Esophagus muscularis mucosa (tissue), 4 donors: ENCODE measurements at places on chromosomes 11 and 22. TPM values are rescaled to one million over a fixed set of nuclear protein-coding genes. Genes with fewer than 3 reads are reported as not detected.

The PANX3 gene
- not detected for total RNA-seq

The ROBO3 gene
- total RNA-seq: 7.9 TPM

The PMM1 gene
- 37.8 TPM for total RNA-seq

The GGTLC2 gene
- not detected for total RNA-seq

The SPON1 gene
- 25.2 TPM for total RNA-seq

The TECTA gene
- total RNA-seq: 0.97 TPM

The ELFN2 gene
- 0.17 TPM for total RNA-seq

DNA sequence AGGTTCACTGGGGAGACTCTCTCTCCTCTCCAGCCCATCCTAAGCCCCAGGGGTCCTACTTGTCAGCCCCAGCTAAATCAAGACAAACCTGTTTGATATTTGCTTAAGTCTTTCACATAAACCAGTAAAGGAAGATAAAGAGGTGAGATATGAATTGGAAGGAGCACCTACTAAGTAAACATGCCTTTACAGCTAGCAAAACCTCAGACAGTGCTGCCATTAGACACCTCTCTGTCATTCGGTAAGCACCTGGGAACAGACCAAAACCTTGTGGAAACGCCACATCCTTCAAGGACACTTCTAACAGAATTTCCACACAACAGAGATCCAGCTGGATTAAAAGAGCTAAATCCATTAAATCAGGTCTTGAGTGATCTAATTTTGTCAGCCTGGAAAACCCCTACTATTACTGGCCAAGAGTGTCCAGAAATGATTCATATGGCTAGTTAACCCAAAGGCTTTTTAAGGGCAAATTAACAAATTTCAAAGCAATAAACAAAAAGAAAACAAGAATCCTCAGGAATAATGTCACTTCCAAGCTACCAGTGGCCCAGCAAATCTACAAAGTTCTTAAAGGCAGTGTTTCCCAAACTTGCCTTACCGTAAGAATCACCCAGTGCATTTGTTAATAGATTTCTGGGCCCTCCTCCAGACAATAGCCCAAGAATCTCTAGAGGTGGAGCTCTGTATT is 2.4 kb downstream of the VPS37C start:
- no peak for DNase-seq

DNA sequence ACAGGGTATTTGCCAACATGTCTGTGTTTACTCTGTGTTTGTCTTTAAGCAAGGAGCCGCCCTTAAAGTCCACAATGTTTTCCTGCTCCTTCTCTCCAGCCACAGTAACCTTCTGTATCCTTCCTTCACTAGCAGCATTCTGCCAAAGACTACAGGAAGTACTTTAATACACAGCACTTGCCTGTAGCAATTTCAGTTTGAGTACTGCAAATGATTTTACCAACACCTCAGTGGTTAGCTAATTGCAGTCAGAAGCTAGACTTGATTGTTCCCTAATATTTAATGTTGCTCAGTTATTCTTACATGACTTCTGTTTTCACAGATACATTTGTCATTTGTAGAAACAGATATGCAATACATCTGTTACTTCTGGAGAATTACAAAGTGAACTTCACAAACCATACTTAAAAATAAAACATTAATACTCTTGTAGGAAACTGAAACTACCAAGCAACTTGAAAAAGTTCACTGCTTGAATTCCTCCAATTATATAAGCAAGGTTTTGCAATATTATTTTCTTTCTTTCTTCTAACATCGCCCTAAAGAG is 69.1 kb downstream of the FCHSD2 start:
- no peak for DNase-seq

GRCh38 chr22:40007853-40008710 is 13.3 kb downstream of the FAM83F start:
- DNase-seq: no peak

GRCh38 chr11:111351374-111352055 is 27.6 kb downstream of the POU2AF1 start:
- DNase-seq: peak; percentile 60

GRCh38 chr11:34558673-34559072 is 45.1 kb upstream of the ELF5 start:
- no peak for DNase-seq

GRCh38 chr11:45736424-45736823 is 68.5 kb upstream of the SLC35C1 start:
- no peak for DNase-seq

DNA sequence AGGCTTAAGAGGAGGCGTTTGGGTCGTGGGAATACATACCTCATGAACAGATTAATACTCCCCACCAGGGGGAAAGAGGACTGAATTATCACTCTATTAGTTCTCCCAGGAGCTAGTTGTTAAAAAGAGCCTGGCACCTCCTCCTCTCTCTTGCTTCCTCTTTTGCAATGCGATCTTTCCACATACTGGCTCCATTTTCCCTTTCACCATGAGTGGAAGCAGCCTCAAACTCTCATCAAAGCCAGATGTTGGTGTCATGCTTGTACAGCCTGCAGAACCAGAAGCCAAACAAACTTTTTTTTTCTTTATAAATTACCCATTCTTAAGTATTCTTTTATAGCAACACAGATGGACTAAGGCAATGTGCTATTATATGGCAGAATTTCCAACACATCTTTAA is 258.5 kb downstream of the FAM76B start:
- DNase-seq: peak; percentile 7

- no peak for DNase-seq
These were observed 3.4 kb downstream of the KIAA0930 start for GRCh38 chr22:45237065-45237990.

GRCh38 chr11:1298695-1299492 is 10.5 kb downstream of the TOLLIP start:
- peak; percentile 95 for DNase-seq

DNA sequence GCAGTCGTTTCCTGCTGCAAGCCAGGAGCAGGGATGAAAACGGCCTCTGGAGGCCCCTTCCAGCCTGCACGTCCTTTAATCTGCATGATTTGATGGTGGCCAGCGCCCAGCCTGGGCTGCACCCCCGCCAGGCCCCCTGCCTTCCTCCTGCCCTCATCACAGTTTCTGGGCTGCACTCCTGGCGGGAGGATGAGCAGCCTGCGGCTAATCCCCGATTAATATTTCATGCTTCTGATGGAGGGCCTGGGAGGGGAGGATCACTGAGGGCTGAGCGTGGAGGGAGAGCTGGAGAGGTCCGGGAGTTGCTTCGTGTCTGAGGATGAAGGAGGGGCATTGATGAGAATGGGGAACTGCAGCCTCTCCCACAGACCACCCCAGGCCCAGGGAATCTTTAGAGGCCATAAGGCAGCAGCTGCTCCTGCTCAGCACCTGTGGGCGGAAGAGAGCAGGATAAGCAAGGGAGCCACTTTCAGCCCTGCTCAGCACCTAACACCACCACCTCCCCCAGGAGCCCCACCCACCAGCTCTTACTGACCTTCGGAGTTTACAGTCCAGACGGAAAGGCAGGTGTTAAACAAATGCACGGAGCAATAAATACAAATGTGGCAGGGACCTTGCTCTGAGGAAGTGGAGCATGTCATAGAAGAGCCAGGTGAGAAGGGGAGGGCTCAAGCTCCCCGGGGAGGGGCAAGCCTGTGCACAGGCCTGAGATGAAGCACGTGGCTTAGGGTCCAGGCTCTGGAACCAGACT is 135.0 kb upstream of the NECTIN1 start:
- DNase-seq: no peak
